ENCODE measurements at places on chromosomes 6 and 20.
A peak's percentile ranks its signal among the peaks of the same experiment; 100 is the strongest.

GRCh38 chr20:44768256-44768655 is 22.6 kb downstream of the KCNK15 start:
- no peak for DNase-seq

DNA sequence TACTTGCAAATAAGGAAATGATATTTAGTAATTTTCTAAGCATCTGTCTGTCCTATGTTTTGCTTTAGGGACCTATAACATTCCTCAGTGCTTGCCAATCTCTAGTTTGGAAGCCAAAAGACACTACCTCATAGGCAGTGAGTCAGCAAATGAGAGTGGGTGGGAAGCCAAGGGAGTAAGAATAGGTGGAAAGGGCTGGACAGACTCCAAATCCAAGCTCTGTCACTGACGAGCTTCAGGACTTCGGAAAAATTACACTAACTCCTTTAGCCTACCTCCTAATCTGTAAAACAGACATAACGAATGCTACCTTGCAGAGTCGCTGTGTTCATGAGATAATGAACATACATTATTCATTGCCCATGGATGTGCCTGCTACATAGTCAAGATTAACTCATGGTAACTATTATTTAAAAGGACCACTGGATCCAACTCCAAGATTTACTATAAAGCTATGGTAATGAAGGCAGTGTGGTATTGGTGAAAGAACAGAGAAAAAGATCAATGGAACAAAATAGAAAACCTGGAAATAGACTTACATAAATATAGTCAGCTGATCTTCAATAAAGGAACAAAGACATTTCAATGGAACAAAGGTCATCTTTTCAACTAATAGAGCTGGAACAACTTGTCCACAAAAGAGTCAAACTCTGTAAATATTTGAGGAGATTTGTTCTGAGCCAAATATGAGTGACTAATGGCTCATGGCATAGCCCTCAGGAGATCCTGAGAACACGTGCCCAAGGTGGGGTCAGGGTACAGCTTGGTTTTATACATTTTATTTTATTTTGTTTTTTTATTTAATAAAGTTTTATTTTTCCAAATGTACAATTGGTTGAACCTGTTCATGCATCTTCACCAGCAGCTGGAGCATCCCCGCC is 64.1 kb downstream of the FAM50B start:
- DNase-seq, result no peak

DNA sequence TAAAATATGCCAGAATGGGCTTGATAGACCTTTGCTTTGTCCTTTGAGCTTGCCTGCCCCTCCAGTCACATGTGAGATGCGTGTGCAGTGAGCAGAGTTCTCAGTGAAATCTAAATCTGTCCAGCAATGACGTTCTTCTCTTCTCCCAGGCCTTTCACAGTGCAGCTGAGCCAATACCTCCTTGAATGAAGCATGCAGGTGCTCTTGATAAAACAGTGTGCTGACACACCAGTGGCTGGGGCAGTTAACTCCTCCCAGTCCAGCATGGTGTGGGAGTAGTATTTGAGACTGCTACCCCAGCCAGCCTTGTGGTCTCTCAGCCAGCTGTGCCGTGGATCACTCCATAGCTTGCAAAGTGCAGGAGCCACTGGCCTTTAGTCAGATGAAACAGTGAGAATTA is 240.5 kb downstream of the FARS2 start:
- DNase-seq, result no peak

- DNase-seq, result no peak
Measured at GRCh38 chr20:61482901-61483300, 230.8 kb downstream of the CDH4 start.

- DNase-seq, result no peak
Measured at GRCh38 chr20:19114410-19114809, 98.0 kb upstream of the SLC24A3 start.

DNA sequence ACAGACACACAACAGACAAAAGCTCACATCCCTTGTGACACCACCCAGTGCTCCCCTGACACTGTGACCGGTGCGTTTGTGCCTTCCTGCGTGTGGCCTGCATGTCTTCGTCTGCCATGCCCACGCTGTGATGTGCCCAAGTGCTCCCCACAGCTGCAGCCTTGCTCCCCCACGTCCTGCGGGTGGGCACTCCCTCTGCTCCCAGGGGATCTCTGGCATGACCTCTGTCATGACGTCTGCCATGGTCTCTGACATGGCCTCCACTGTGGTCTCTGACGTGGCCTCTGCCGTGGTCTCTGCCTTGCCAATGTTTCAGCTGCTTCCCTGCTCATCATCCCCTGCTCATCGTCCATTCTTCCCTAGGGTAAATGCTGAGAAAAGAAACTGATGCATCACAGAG is 200.9 kb downstream of the DLL1 start:
- no peak for DNase-seq

DNA sequence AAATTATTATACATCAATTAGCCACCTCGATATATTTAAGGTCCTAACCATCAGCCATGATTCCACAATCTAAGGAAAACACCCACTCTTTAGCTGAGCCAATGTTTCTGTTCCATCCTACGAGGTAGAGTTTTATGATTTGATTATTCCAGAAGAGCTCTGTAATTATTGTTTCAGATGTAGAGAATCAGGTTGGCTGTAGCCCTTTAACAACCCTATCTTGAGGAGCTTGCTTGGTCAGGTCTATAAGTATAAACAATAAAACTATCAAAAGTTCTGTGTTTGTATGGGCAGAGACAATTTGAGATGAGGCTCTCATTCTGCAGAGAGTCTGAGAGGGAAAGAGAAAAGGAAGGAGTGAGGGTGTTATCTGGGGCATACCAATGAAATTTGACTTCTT is at the start of gene PBOV1:
TSS of gene PBOV1 (minus strand) at position 43 of the 400 bp plus-strand sequence. CDS start 96 bp downstream, outside the sequence.
- DNase-seq, result no peak

- peak; percentile 42 for DNase-seq
Measured at GRCh38 chr6:8059129-8059528, 5.1 kb downstream of the BLOC1S5 start.

- no peak for DNase-seq
Measured at GRCh38 chr6:81999826-82000225, 247.3 kb upstream of the TENT5A start.

DNA sequence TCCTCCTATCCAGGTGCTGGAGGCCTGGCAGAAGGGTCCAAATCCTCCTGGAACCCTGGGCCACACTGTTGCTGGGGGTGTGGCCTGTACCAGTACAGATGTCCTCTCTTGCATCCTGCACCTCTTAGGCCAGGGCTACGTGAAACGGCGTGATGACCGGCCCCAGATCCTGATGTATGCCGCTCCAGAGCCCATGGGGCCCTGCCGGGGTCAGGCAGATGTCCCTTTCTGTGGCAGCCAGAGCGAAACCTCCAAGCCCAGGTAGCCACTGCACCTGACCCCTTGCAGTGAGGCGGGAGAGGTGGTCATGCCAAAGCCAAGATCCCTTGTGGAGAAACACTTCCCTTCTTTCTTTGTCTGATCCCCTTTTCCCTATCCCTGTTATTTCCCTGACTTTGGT is 14.2 kb downstream of the DNPH1 start:
- DNase-seq, result no peak

- peak; percentile 21 for DNase-seq
Measured at GRCh38 chr6:133977983-133978895, 25.2 kb downstream of the TBPL1 start.

GRCh38 chr6:52577022-52577777 is at the start of gene TRAM2:
TRAM2 (minus strand) TSS chr6:52577060; CDS start chr6:52576915, 145 bp downstream.
- DNase-seq, result peak; percentile 52

- no peak for DNase-seq
Measured at GRCh38 chr20:14951707-14952418, 614.5 kb upstream of the FLRT3 start.

DNA sequence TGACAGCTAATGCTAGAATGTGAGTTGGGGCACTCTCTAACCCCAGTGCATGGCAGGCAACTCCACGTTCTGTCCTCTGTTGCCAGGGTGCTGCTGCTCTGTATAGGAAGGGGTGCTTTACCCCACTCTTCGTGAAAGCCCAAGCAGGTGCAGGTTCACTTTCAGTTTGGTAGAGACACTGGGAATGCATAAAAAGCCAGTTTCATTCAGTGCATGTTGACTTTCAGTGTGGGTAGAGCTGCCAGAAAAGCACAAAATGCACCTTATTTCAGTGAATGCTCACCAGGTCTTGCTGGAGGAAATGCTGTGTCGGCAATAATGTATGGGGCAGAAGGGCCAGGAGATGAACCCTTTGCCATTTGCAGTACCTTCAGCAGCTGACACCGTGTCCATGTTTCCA is 62.1 kb upstream of the ADGRB3 start:
- no peak for DNase-seq

- DNase-seq, result no peak
Measured at GRCh38 chr6:107633680-107634323, 143.9 kb downstream of the SOBP start.

DNA sequence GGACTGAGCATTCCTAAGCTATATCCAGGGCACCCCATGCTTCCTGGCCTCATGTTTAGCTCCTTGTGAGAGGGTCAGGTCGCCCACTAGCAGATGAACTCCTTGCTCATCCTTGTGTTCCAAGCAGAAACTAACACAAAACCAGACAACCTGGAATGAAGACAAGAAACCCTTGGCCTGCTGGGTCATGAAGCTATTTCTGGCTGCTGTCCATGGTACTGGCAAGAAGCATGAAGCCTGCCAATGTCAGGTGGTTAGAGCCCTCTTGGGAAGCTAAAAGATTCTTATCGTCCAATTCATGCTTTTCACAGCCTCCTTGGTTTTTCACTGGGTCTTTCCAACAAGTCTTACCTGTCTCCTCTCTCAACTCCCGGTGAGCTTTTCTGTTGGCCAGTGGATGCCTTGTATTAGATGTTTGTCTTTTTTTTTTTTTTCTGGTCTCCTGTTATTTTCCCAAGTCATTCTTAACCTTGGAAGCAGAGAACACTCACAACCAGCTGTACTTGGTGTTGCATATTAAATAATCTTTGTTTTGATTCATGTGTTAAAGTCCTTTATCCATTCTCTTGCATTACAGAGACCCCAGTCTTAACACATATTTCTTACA is 180.3 kb downstream of the ANKRD60 start:
- peak; percentile 4 for DNase-seq

DNA sequence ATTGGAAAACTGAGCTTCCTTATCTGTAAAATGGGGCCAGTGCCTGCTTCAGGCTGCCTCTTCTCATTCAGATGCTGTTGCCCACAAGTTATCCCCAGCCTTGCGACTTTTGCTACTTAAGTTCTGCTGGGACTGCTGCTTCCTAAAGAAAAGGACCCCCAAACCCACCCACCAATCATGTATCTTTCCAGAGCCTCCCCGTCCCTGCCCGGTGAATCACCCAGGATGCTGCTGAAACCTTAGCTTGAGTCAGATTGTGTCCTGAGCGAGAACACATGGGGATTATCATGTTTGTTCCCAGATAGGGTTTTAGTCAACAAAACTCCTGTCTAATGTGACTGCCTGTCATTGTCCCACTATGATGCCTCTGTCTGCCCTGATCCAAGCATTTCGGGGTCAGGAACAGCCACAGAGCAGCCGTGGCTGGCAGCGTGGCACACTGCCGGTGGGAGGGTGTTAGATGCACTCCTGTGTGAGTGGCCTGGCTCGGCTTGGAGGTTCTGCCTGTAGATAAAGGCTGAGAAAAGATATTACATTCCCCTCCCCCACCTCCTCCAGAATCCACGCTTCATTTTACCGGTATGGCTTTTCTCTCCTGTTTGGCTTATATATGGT is 79.9 kb downstream of the TOX2 start:
- no peak for DNase-seq

- peak; percentile 38 for DNase-seq
Measured at GRCh38 chr6:16855460-16855859, 94.2 kb upstream of the ATXN1 start.

GRCh38 chr6:68975064-68975463 is 340.0 kb downstream of the ADGRB3 start:
- DNase-seq, result no peak

DNA sequence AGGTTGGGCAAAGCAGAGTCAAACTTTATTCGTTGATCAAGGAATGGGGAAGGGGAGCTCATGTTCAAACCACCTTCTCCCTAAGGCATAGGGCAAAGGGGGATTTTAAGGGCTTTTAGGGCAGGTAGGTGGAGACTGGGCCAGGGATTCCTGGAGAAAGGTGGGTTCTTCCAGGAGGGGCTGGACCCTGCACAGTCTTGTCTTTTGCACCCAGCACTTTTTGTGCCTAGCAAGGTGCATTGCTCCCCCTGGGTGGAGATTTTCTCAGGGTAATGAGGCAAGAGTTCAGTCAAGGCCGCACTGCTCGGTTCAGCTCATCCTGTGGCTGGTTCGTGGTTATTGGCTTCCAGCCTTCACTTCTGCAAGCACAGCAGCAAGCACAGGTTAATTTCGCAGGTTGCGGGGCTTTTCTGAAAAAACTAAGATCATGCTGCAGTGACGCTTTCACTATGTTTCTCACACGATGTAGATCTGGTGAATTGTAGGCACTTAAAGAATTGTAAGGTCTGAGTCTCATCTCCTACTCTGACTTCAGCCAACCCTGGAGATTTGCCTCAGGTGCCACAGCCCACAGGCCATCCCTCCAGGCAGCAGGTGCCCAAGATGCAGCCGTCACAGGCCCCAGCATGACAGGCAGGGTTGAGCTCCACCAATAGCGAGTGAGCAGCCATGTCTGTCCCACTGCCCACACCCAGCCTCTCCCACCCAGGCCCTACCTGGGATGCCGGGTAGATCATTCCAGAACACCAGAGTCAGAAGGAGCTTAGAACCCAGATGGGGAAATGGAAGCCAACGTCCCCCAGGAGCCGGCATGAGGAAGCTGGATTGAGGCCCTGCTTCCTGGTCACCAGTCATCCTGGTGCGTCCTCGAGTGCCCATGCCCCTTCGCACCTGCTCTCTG is 37.1 kb downstream of the SUN5 start:
- peak; percentile 23 for DNase-seq

- DNase-seq, result no peak
Measured at GRCh38 chr6:169225131-169225576, 28.5 kb downstream of the THBS2 start.

DNA sequence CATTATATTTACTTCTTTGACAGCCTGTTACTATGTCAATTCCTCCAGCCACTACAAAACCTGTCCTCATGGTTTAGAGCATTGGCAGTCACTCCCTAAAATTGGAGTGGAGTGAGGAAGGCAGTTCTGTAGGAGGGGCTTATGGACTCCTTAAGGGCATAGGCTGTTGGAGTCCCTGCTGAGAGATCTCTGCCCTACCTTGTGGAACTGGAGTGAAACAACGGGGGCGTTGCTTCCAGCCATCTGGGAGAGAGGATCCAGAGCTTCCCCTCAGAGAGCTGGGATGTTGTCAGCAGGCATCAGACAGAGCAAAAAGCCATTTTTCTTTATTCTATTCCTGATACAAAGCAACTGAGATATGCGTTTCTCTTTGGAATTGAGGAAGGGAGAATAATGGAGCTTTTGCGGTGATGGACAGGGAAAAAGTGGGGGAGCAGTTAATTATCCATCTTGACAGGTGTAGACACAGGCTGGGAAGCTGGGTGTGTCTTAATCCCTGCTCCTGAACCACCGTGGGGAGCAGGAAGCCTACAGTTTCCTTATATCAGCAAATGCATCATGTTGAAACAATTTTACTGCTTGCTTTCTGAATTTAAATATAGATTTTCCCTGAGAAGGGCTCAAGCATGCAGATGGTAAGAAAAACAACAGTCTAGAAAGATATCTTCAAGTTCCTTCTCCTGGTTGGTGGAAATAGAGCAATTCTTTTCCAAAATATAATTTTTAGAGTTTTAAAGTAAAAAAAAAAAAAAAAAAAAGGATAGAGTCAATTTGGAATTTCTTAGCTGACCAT is 402.5 kb downstream of the PLCB1 start:
- DNase-seq, result no peak

Measured in MV-4-11 (cell line).